ENCODE measurements at places on chromosomes 12 and 14.
A peak's percentile ranks its signal among the peaks of the same experiment; 100 is the strongest.

DNA sequence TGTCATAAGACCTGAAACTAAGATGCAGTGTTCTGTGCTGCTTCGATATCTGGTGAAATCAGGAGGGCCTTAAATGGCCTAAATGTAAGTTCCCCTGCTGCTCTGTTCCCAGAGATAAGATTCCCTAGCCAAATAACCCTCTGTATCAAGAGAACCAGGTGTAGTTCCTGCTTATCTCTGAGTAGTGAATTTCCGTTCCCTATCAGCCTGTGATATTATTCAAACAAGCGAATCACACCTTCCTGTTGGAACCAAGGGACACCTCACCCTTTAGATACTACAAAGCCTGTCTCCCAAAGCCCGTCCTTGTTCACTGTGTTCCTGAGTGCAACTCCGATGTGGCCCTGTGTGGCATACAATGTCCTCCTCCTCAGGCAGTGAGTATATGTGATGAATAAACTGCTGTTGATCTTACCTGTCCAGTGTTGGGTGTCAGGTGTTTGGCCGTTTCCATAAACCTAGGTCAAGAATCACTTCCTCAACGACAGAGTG is 52.2 kb upstream of the COCH start:
- no peak for DNase-seq

DNA sequence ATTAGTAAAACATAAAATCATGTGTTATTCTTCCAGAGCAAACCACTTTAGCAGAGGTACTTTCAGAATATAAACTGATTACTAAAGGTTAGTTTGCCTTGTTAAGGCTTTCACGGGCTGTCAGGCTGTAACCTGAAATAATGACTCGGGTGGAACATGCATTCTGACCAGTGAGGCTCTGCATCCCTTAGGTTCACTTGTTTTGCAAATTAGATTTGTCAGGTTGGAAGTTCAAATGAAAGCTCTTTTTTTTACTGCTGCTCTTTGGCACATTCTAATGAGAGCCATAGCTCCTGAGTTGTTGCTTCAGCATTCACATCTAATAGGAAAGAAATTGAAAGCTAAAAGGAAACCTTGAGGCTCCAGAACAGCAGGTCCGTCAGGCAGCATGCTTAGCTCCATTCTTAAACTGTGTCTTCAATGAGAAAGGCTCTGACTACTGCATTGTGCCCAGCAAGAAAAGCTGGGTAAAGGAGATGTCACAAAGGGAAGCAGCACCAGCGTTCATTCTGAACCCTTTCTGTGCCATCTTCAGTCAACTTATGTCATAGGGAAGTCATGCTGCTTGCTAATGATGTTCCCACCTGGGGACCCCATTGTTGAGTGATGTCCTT is 445.5 kb upstream of the FBXO33 start:
- no peak for DNase-seq

DNA sequence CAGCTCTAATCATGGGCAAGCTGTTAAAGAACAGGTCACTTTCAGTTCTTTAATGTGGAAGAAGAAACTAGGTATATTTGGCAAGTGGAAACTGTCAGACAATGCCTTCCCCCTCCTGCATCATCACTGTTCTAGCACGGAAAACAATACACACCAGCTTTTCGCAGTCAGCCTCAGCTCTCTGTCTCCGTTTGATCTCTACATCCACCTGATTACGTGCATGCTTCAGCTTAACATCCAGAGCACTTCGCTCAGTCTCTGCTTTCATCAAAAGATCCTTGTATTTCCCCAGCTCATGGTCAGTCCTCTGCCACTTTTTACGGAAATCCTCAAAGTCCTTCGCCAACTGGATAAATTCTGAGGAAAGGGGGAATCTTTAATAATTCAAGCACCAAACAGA is 19.0 kb downstream of the RACGAP1 start:
- DNase-seq: no peak

- no peak for DNase-seq
Observed at GRCh38 chr12:76341436-76342030, 6.7 kb downstream of the BBS10 start.

DNA sequence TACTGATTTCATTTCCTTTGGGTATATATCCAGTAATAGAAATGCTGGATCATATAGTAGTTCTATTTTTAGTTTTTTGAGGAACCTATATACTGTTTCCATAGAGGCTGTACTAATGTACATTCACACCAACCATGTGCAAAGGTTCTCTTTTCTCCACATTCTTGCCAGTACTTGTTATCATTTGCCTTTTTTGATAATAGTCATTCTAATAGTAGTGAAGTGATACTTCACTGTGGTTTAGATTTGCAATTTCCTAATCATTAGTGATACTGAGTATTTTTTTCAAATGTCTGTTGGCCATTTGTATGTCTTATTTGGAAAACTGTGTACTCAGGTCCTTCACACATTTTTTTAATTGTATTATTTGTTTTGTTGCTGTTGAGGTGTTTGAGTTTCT is 148.2 kb upstream of the NAV3 start:
- no peak for DNase-seq

DNA sequence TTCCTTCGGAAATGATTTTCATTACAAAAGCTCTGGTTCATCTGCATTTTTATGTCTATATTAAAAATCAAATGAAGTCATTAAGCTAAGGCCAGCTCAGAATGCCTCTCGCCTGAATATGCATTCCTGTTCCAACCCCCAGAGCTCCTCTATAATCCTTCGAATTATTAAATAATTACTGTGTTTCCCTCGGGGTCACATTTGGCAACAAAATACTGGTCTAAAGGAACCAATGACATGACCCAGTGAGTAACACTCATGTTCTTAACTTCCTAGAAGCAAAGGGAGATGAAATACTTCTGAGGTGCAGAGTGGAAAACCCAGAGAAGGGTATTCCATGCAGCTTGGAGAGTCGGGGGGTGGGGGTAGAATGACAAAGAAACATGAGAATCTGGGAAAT is 68.3 kb downstream of the FOXN3 start:
- no peak for DNase-seq

- DNase-seq: no peak
Observed at GRCh38 chr12:67508830-67509229, 139.7 kb upstream of the DYRK2 start.

GRCh38 chr12:51752234-51752889 is 96.2 kb downstream of the FIGNL2 start:
- DNase-seq: no peak

GRCh38 chr12:96248136-96248931 is 54.2 kb downstream of the ELK3 start:
- DNase-seq: no peak

GRCh38 chr14:86179980-86180379 is 650.0 kb downstream of the FLRT2 start:
- DNase-seq: no peak

DNA sequence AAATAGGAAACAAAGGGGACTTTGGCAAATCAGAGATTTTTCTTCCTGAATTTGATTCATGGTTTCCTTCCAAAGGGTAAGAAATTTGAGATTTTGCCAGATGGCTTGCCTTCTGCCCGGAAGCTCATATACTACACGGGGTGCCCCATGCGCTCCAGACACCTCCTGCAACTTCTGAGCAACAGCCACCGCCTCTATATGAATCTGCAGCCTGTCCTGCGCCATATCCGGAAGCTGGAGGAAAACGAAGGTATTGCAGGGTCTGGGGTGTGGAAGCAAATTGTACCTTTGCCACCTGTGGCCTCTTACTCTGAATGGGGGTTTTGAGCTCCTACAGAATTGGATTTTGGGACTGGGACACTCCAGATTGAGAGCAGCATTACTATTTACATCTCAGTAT is 63.5 kb downstream of the FRMD6 start:
- no peak for DNase-seq

GRCh38 chr14:103846543-103847450 is 578 bp downstream of the PPP1R13B start:
- DNase-seq: peak; percentile 8

DNA sequence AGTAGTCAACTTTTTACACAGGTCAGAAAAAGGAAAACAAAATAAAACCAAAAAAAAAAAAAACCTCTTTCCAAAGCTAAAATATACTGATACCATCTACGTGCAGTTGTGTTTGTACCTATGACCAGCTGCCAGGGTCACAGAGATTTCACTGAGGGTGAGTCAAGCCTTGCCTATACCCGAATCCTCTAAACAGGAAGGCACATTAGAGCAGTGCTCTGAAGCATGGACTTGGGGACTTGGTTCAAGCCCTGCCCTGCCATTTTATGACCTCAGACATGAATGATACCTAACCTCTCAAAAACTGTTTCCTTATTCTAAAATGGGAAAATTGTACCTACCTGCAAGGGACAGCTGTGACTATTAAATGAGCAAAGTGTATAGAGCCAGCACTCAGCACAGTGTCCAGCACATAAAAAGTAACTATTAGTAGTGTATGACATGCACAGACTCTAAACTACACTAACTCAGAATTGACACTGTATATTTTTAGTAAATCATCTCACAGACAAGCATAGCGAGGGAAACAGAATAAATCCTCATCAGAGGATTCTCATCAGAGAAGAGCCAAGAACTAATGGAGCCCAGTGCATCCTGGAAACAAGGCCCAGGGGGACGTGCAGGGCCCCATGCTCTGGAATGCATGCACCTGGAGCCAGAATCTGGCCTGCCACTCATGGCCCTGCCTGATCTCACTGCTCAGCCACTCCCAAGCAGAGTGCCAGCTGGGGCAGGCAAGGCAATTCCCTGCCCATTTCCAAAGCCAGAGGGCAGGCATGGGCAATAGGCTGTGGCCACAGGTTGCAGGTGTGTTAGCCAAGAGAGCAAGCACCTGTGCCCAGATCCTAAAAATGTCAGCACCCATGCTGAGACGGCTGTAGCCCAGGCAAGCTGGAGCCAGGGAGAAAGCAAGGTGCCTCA is 57.0 kb downstream of the NT5DC3 start:
- DNase-seq: no peak

GRCh38 chr14:60665177-60665550 is 15.9 kb upstream of the SIX1 start:
- no peak for DNase-seq

DNA sequence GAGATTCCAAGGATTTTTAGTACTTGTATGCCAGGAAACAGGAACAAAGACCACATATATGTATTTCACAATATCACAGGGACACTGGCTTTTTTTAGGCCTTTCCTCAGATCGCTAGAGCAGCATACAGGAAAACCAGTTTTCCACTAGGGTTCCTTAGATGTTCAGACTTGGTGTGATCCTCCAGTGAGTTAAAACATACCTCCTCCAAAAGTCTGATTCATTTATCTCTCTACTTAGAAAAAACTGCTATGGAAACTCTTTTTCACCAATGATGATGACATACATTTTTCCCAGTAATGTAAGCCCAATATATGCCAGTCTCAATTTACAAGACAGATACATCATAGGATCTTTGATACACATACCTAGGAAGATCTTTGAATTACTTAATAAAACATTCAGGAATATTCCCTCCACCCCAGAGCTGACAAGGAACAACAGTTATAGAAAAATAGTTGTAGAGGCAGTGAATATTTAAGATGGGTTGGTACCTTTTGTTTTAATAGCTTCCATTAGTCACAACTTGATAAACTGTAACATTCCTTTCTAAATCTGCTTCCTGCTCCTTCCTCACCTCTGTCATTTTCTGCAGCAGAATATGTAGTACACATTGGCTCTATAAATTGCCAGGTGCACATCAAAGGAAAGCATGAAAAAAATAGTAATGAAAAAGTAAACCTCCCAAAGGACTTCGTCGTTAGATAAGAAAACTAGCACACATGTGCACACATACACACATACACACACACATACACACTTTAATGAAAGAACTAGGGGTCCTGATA is 27.5 kb downstream of the BCAT1 start:
- DNase-seq: no peak

GRCh38 chr12:73308079-73308478 is 1035.9 kb downstream of the TRHDE start:
- DNase-seq: no peak

GRCh38 chr14:64792231-64792630 is 87.5 kb downstream of the SPTB start:
- no peak for DNase-seq

- DNase-seq: no peak
Observed at GRCh38 chr12:117450209-117450608, 88.8 kb upstream of the NOS1 start.

- no peak for DNase-seq
Observed at GRCh38 chr12:101884174-101884573, 6.8 kb downstream of the DRAM1 start.

- DNase-seq: no peak
Observed at GRCh38 chr14:92552066-92552465, 38.5 kb downstream of the RIN3 start.

DNA sequence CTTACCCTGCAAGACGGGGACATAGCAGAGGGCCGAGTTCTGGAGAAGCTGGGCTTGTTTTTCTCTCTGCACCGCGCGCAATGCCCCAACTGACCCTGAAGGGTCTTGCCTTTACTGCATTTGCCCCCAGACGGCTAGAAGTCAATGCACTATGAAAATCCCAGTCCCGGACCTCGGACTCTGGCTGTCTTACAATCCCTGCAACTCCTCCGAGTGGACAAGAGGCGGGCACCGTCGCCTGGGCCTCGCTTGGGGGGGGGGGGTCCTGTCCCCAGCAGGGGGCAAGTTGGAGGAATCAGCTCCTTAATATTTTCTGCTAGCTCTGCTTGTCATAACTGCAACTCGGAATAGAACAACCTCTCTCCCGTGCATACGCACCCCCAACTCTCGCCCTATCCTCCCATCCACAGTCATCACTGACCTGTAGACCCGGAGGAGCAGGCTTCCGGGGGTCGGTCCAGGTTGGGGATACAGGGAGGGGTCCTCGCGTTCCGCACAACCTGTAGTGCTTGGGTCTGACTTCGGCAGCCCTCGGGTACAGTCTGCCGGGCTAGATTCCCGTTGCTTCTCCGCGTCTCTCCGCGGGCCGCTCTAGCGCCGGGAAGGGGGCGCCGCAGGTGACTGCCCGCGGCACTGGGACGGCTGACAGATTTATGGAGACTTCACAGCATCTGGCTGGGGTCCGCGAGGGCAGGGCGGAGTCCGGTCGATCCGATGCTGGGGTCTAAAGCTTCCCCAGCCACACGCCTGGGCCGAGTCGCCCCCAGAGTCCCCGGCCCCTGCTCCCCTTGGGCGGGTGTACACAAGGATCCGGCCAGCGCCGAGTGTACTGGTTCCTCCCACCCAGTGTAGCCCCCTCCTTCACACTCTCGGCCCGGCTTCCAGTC is 3.3 kb upstream of the PAX9 start:
- DNase-seq: no peak

GRCh38 chr12:95970905-95971304 is 25.2 kb downstream of the HAL start:
- no peak for DNase-seq

DNA sequence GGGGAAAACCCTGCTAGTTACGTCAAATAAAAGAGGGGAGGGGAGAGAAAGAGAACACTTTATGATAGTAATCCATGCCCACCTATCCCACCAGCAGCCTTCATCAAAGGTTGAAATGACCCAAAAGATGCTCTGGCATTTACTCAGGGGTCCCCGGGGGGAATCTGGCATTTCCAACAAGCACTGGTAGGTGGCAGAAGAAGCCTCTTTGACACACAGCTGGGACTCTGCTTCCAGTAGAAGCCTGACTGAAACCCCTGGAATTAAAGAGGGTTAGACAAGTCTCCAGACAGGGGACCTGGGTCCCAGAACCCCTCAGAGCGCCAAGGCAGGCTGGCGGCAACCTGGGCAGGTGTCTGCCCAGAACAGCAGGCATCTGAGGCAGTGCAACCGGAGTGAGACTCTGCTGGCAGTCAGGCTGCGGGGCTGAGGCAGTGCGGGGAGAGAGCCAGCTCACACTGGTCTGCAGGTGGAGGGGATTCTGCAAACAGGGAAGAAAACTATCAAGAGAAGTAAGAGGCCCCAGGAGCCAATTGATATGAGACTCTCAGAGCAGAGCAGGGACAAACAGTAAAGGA is 85.0 kb upstream of the CAPRIN2 start:
- DNase-seq: no peak

GRCh38 chr12:10737249-10737648 is 14.1 kb upstream of the YBX3 start:
- DNase-seq: no peak

- no peak for DNase-seq
Observed at GRCh38 chr12:87814625-87815024, 214.6 kb downstream of the C12orf50 start.
